Activated naive CD4-positive, alpha-beta T cell (primary cell): ENCODE measurements at places on chromosomes 4 and X.

DNA sequence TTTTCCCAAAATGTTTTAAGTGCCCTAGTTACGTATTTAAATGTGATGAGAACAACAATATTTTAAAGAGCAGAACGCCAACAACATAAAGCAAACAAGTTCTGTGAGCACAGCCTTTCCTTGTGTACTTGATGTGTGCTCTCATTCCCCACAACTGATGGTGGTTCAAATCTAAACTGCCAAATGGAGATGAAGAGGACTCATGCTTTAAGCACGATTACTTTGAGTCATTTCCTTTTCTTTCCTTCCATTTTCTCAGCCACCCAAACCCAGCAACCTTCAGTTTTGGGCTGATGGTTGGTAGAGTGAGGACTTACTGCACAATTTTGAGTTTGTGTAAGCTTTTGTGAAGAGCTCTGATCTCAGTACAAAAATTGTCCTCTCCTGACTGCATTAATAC lies 1.7 kb downstream of the NSD2 start:
- no peak for DNase-seq

DNA sequence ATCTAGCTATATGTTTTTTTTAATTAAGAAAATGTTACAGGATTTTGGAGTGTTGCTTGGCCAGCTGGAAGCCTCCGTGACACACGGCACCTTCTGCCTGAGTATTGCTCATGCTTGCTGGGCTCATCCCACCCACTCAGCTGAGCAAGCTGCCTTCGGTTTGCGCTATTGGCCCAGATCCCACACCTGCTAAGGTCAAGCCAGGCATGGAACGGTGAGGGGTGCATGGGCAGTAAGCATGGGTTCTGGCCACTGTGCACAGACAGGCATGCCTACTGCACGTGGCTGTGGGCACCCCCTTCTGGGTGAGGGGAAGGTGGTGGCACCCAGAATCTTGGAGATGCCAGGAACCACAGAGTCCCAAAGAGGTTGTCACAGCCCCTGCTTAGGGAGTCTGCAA lies 1178.4 kb upstream of the PCDH7 start:
- no peak for DNase-seq

- DNase-seq = no peak
These were observed 22.7 kb upstream of the TMPRSS11F start for GRCh38 chr4:68152411-68152810.

GRCh38 chr4:86961116-86961515 lies 26.3 kb downstream of the AFF1 start:
- DNase-seq = no peak

GRCh38 chr4:18294846-18295245 lies 273.3 kb upstream of the LCORL start:
- no peak for DNase-seq

GRCh38 chrX:39519566-39520301 lies 578.0 kb downstream of the BCOR start:
- no peak for DNase-seq

- no peak for DNase-seq
These were observed 79.1 kb upstream of the INPP4B start for GRCh38 chr4:142925161-142925560.

DNA sequence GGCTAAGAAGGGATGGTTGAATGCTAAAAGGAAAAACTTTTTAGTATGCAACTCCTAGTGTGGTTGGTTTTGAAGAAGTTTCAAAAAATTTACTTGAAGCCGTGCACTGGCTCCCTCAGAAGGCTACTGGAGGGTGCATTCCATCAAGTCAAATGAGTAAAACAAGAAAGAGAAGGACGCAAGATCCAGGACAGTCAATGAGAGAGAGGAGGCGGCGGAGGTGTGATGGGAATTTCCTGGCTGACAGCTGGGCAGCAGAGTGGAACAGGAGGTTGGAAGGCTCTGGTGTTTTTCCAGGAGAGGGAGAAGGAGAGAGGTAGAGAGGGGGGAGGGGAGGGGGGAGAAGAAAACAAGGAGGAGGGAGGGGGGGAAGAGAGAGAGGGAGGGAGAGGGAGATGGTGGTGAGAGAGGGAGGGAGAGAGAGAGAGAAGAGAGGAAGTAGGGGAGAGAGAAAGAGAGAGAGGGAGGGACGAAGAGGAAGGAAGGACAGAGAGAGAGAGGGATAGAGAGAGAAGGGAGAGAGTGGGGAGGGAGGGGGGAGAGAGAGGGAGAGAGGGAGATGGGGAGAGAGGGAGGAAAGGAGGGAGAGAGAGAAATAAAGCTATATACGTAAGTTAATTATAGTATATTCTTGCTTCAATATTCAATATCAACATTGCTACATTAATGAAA lies 126.4 kb downstream of the SH3KBP1 start:
- DNase-seq = no peak

GRCh38 chrX:12981880-12982279 lies 7.0 kb downstream of the TMSB4X start:
- no peak for DNase-seq

GRCh38 chrX:43589735-43590134 lies 66.4 kb upstream of the MAOA start:
- no peak for DNase-seq

- no peak for DNase-seq
These were observed 17.2 kb upstream of the ZNF718 start for GRCh38 chr4:107083-107443.

GRCh38 chr4:94407846-94408245 lies 43.9 kb upstream of the PDLIM5 start:
- no peak for DNase-seq

DNA sequence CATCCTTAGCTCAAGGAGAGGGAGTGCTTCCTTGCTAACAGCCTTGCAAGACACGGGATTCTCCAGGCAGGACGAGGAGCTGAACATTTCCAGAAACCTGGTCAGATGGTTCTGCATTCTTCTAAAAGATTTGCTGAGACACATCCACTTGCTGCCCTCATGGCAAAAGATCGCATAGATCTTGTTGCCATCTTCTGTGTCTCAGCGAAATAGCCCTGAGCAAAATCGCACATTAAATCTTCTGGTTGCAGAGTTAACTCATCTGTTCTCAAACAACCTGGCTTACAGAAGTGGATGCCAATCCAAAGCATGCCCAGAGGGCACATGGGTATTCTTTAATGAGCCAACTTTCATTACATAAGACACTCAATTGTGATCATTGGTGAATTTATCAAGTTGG lies 167.5 kb downstream of the PRKX start:
- no peak for DNase-seq

- no peak for DNase-seq
These were observed 54.5 kb downstream of the HTT start for GRCh38 chr4:3128976-3129375.

DNA sequence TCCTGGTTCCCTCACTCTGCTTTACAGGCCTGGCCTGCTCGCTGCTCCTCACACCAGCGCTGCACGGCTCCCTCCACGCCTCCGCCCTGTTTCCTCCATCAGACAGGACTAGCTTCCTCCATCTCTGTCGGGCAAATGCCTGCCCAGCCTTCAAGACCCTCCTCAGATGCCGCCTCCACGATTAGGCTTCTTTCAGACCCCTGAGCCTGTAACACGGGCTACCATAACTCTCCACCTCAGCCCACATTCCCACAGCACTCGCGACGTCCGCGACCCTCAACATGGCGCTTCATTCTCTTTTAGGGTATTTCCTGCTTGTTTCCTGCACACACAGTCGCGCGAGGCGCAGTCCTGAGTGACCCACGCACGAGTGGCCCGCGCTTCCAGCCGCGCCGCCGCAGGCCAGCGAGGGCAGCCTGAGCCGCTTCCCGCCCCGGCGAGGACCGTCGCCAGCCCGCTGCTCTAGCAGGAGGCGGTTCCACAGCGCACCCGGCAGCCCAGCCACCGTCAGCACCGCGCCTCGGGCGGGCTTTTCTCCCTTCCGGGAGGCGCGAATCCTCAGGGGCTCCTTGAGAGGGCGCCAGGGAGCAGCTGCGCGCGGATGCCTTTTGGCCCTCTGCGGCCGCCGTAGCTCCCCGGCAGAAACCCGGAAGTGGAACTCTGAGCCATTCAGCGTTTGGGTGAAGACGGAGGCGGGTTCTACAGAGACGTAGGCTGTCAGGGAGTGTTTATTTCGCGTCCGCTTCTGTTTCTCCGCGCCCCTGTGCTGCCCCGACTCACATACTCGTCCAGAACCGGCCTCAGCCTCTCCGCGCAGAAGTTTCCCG lies at the start of gene FRG1:
TSS of gene FRG1 (plus strand) at position 695 of the 827 bp plus-strand sequence. CDS start 138 bp downstream, outside the sequence.
- DNase-seq = no peak

DNA sequence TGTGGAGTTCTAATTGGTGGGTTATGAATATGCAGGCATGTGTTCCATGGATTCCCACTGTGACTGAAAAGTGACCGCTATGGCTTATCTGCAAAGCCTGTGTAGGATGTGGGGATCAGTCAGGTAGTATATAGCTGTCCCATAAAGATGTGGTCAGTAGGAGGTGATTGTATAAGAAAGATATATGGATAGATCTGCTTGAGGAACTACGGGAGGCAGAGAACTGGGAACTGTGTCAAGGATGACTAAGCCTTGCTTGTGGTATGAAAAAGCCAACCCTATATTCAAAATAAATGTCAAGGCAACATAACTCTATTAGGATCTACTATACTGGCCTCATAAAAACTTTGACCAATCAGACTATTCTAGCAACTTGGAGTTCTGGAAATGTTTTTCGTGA lies 185.2 kb downstream of the KLHL4 start:
- no peak for DNase-seq

DNA sequence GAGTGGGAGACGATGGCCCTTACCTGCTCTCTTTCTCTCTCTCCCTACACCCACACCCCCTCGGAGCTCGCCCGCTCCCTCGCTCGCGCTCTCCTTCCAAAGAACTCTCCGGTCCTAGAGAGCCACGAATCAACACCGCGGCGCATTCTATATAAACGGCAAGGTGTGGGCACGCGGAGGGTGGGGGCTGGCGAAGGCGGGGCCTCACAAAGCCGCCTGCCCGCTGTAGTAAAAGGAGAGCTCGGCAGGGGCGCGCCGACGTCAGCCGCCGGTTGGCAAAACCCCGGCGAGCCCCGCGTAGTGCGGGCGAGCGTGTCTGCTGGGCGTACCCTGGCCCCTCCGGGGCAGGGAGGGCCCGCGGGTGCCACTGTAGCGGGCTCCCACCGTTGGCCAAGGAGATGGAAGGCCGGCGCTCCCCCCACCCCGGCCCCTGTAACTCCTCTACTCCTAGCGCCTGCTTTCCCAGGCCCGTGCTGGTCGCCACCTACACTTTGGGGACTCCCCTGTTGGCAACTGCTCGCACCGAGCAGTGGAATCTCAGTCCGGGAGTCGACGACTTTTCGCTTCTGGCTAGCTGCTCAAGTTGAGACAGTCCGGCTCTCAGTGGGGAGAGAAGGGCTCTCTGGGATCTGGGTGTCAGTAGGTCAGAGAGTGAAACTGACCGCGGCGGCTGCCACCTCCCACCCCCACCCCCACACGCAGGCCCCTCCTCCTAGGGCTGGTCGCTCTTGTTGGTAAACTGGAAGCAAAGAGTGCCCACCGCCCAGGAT lies 325.5 kb upstream of the F9 start:
- DNase-seq = no peak

DNA sequence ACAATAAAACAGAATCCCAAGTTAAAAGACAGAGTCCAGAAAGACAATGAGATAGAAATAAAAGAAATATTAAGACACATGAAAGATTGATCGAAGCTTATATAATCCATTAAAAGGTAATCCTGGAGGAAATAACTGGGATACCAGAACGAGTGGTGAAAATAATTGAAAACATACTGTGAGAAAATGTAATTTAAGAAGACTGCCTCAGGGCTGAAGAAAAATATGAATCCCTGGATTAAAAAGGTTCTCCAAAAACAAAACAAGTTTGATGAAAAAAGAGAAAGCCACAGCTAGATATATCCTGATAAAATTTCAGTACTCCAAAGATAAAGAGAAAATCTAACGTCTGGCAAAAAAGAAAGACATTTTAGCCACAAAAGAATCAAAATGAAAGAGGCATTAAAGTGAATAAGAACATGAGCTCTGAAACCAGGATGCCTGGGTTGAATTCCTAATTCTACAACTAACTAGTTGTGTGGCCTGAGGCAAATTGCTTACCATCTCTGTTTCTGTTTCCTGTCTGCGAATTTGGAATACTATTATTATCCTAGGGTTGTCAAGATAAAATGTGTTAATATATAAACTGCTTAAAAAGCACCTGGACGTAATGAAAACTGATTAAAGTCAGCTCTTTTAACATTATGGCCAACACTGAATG lies 5.5 kb downstream of the DDX60L start:
- DNase-seq = no peak

DNA sequence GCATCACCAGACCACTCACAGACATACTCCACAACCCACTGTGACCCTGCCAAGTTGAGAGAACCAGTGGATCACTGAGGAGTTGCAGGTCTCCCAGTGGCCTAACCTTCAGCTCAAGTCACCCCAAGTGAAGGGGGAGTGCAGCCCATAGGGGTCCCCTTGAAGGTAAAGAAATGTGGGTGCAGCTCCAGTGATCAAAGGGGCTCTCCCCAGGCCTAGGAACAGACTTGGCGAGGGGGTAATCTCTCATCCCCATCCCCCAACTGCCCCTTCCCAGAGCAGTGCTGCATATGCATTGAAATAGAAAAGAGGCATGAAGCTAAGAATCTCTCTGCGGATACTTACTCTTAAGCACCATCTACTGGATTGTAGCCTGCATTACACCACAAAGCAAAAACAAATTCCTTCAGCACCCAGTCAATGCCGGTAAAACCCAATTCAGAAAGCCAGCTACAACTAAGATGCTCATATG lies 27.0 kb downstream of the MAGEE1 start:
- DNase-seq = no peak

- no peak for DNase-seq
These were observed 126.1 kb downstream of the ASB9 start for GRCh38 chrX:15143825-15144121.

GRCh38 chr4:146776691-146777090 lies 138.0 kb downstream of the POU4F2 start:
- no peak for DNase-seq

GRCh38 chr4:61555789-61556188 lies 355.7 kb downstream of the ADGRL3 start:
- DNase-seq = no peak

DNA sequence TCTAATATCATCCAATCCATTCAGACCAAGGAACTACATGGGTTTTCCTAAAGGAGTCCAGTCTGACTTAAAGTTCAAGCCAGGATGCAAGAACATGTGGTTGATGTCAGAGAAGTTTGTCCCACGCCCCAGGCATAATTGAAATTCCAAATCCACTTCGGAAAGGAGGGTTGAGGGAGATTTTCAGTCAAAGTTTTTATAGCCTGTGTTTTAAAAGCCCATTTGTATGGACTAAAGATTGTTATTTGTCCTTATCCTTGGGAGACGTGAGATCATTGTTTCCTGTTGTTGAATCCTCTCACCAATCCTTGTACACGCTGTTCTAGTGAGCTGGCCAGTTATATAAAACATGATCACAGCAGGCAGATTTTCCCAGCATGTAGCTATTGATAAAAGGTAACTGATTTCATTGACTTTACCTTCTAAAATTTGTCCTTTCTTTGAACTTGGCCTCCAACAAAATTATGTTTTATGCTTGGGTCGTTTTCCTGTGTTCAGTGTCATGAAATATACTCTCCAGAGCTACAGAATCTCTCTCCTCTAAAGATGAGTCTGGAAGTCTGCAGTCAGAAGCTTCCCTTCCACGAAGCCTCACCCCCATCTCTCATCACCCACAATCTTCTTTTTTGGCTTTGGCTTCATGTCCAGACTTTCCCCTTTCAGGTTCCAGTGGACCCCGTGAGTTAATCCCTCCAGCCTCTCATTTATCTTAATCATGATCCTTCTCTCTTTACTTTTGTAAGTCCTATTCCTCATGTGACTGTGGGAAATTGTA lies 92.9 kb downstream of the ATP10D start:
- no peak for DNase-seq
